ENCODE measurements at places on chromosomes 4 and X. TPM values are rescaled to one million over a fixed set of nuclear protein-coding genes. Genes with fewer than 3 reads are reported as not detected.

DNA sequence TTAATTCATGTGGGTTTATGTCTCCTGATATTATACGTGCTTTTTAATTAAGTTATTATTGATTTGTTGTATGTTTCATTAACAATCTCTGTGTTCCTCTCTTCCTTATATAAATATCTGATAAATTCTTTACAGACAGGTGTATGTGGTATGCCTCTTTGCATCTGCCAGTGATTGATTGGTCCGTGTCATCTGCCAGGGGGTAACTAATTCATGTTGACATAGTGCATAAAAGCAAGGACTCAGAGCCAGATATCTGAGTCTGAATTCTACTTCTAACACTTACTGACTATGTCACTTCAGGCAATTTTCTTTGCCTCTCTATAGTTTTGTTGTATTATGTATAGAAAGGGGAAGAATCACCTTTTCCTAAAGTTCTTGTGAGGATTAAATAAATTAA is 5.2 kb upstream of the AMBN start:
- DNase-seq = no peak

DNA sequence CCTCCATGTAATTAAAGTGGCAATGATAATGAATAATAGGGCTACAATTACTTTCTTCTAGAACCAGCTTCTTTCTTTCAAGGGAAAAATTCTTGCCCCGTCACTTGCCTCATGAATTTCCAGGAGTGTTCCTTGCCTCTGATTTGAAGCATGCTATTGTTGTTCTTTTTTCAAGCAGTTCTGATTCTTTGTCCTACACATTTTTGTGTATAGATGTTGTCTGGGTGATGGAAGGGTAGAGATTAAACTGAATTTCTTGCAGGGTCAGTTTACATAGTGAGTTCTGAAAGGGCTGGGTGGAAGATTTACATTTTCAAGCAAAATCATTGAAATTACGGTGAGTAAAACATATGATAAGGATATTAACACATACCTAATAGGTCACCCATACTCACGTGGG is 107.0 kb upstream of the TENM3 start:
- no peak for DNase-seq

DNA sequence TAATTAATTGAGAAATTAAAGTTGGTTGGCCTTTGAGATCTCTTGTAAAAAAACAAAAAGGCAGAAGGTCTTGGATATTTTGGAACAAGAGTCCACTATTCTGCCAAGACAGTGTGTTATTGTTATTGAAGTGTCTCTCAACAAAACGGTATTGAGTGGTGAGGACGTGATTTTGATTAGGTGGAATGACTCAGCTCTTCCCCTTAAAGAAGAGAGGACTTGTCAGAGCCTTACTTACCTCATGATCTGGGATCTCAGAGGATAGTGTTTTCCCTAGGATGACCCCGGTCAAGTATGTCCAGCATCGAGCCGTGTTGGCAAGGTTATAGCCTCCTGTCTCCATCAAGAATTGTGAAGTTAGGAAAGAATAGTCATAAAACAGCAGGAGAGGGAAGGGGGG is 110.9 kb downstream of the HDAC8 start:
- DNase-seq = no peak

DNA sequence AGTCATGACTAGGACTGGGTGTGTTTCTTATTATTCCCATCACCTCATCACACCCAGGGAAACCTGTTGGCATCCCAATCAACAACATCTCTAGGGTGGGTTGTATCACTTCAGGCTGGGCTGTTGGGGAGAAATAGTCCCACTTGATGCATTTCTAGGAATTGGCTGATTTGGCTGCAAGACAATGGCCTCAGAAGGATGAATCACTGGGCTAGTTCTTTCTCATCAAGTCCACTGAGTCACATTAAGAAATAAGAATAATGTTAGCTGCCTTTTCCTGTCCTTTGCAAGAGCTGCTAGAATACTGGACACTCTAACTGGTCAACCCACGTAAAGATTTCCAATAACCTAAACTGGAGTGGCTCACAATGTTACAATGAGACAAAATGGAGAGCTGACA is 104.2 kb downstream of the CHRDL1 start:
- DNase-seq = no peak

DNA sequence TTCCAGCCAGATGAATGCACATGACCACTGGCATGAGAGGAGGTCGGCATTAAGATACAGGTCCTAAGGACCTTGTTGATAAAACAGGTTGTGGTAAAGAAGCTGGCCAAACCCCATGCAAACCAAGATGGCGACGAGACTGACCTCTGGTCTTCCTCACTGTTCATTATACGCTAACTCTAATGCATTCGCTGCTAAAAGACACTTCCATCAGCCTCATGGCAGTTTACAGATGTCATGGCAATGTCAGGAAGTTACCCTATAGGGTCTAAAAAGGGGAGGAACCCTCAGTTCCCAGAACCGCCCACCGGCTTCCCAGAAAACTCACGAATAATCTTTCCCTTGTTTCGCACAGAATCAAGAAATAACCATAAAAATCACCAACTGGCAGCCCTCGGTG is 182.4 kb downstream of the DHRSX start:
- DNase-seq = no peak

Gene GABRG1
- not detected for polyA plus RNA-seq

Gene TMPRSS11B
- not detected for polyA plus RNA-seq

Gene MGAT4D
- polyA plus RNA-seq = not detected

Data from SK-N-SH (cell line).